ENCODE measurements at places on chromosomes 4 and X. TPM values are rescaled to one million over a fixed set of nuclear protein-coding genes. Genes with fewer than 3 reads are reported as not detected.

GRCh38 chr4:15874671-15875070 lies 63.9 kb downstream of the FGFBP1 start:
- DNase-seq = no peak

- no peak for DNase-seq
Measured at GRCh38 chr4:118270492-118270891, 82.3 kb downstream of the PRSS12 start.

- DNase-seq = peak; percentile 29
Measured at GRCh38 chr4:114659386-114660008, 60.9 kb downstream of the UGT8 start.

The CXCL3 gene
- polyA plus RNA-seq = not detected

The POU3F4 gene
- not detected for polyA plus RNA-seq

The BTC gene
- 2.4 TPM for polyA plus RNA-seq

The PRKX gene
- 10.9 TPM for polyA plus RNA-seq

Measured in hindlimb muscle (tissue), 1 donor.